Activated naive CD4-positive, alpha-beta T cell treated with anti-CD3 and anti-CD28 coated beads, Interleukin-2, amount 10 ng/mL, durations not matched to agents 7 days and 5 days (primary cell): ENCODE measurements at places on chromosomes 3 and 15.

DNA sequence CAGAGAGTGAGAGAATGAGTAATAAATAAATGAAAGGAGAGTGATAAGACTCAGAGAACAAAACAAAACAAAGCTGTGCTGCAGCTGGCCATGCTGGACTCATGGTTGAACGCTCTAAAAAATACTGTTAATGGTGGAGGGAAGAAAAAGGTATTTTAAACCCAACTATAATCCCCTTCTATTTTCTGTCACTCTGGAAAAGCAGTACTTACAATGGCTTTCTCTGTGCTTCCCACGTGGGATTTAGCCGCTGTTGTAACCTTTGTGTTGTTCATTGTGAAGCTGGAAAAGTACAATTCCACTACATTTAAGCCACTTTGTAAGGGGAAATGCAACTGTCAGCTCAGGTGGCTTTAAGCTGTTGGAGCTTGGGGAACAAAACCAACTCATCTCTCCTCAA lies 917.7 kb downstream of the IGSF11 start:
- DNase-seq: no peak

DNA sequence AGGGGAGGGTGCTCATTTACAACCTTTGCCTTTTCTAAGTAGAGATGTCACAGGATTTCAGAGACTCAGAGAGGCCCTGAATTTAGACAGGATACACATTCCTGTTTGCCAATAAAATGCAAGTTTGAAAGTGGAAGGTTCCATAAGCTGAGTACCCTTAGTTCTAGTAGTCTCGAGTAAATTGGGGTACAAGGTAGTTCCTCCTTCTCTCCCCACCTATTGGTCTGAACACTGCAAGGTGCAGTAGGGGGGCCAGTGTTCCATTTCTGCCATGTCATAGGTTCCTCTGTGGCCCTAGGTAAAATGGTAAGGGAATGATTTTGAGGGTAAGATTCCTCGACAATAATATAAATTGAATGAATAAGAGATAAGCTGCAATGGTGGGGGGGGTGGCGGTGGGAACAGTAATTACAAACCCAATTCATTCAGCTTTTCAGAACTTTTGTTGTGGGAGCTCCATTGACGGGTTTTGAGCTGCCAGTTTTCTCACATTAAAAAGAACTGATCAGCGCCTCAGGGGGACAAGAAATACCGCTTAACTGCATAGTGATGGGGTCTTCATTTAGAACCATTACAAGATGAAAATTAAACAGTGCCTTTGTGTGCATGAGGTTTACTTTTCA lies 5.9 kb downstream of the SOX2 start:
- no peak for DNase-seq

DNA sequence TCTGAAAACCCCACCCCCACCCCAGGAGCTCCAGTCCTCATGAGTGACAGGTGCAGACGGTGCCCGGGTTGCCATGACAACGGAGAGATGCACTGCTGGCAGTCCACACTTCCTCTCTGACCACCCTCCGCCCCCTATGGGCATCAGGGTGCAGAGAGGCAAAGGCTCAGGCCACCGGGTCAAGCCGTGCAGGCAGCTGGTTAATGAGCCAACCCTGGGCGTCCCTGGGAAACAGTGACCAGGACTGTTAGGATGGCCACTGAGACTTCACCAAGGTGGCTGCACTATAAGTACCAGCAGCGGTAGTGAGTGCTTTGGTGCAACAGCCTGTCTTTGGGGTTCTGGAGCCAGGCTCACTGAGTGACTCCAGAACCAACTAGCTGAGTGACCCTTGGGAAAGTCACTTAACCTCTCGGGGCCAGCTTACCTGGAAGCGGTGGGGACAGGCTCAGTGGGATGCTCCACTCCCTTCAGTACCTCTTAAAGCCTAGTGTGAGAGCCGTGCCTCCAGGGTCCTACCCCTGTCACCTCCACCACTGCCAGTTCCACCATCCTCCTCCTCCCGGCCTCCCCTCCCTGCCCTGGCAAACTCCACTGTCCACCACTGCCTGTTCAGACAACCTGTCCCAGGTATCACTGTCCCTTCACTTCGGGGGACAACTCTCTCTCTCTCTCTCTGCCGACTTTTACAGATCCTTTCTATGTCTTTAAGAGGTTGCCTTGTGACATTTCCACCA lies 121.0 kb upstream of the PRR20G start:
- DNase-seq: no peak

DNA sequence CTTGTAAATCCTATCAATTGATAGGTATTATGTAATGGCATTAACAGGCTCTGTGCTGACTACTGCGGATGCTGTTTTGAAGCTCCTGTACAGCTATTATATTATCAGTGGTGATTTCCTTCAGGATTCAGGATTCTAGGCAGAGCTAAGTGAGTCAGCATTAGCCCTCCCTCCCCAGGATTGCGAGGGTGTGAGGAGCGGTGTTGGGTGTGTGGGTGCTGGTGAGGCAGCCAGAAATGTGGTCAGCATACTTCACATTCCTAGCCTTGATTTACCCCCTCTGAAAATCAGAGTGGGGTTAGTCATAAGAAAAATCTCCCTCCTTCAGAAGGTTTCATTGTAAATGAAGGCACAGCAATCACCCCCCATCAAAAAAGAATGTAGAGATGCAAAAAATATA lies 72.5 kb downstream of the SNTN start:
- no peak for DNase-seq

DNA sequence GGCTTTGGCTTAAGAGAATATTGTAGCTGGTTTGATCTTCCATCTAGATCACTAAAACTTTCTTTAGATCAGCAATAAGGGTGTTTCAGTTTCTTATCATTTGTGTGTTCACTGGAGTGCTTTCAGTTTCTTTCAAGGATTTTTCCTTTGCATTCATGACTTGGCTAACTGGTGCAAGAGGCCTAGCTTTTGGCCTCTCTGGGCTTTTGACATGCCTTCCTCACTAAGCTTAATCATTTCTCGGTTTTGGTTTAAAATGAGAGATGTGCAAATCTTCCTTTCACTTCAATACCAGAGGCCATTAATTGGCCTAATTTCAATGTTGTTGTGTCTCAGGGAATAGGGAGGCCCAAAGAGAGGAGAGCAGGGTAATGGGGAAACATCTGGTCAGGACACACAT lies 30.3 kb upstream of the CCNB2 start:
- DNase-seq: no peak

GRCh38 chr3:126450744-126451143 lies 24.9 kb downstream of the ZXDC start:
- no peak for DNase-seq

DNA sequence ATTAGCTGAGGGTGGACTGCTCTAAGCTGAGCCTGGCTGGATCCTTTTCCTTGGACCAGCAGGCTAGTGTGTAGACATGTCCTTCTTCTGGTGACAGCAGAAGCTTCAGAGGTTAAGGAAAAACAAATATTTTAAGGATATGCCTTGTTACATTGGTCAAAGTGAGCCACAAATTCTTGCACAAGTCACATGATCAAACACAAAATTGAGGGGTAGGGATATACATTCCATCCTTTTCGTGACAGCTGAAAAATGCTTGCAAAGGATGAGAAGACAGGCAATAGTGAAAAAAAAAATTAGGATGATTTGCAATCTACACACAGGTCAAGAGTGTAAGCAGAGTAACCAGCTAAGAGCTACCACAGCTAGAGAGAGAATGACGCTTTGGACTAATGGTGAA lies 21.1 kb upstream of the OXTR start:
- DNase-seq: no peak

DNA sequence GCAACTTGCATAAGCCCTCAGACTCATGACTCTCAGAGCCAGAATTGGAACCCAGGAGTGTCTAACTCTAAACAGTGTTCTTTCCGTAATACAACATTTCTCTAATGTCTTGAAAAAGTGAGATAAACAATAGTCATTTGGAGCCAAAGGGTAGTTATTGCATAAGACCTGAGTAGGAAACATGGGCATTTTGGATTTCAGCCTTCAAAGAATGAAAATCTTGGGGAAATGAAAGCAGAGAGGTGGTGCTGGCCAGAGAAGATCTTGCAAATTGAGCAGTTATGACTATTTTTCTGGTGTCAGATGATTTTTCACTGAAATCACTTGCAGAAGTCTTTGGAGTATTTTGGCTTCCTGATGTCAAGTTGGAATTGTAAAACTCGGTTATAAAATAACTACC lies 379.4 kb downstream of the DIPK2A start:
- DNase-seq: no peak

DNA sequence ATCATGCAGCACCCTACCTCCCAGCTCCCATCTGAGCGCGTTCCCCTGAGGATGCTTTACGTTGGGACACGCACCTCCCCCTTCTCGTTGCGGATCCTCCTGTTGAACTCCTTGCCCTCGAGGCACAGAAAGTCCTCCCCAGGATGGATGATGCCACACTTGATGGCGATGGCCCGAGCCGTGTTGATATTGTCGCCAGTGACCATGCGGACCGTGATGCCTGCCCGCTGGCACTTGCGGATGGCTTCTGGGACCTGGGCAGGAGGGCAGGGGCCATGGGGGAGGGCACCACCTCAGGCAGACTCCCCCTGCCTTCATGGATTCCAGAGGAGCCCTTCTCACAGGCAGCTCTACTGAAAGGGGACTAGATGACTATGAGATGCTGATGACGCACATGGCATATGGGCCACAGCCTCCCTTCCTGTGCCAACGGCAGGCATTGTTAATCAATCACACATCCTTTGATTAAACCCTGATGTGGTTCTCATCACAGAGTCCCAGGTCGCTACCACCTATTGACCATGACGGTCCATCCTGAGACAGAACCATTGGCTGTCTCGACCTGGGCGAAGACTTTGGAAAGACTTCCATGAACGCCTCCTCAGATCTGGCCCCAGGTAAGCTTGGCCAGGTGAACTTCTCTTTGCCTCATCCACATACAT lies 29.5 kb upstream of the SEC13 start:
- DNase-seq: no peak

GRCh38 chr15:83498801-83499200 lies 51.7 kb downstream of the SH3GL3 start:
- no peak for DNase-seq

DNA sequence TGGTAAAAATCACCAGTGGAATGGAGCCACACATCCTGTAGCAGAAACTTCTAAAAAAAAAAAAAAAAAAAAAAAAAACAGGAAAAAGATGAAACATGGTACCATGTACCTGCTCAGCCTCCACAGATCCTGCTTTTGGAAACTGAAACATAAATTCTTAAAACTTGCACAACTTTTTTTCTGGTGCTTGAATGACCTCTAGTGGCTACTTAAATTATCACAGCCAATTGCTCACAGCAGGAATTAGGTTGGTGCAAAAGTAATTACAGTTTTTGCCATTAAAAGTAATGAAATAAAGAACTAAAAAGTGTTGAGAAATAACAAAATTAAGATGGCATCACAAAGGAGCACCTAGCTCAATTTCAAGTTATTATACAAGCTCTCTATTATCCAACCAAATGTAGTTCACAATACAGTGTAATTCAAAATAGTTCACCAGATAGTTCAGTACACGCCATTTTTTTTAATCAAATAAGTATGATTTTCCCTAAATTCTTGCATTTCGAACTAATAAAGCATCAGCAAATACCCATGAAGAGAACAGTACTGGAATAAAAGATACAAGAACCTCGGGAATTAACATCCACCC lies 80.6 kb downstream of the ULK4 start:
- no peak for DNase-seq

DNA sequence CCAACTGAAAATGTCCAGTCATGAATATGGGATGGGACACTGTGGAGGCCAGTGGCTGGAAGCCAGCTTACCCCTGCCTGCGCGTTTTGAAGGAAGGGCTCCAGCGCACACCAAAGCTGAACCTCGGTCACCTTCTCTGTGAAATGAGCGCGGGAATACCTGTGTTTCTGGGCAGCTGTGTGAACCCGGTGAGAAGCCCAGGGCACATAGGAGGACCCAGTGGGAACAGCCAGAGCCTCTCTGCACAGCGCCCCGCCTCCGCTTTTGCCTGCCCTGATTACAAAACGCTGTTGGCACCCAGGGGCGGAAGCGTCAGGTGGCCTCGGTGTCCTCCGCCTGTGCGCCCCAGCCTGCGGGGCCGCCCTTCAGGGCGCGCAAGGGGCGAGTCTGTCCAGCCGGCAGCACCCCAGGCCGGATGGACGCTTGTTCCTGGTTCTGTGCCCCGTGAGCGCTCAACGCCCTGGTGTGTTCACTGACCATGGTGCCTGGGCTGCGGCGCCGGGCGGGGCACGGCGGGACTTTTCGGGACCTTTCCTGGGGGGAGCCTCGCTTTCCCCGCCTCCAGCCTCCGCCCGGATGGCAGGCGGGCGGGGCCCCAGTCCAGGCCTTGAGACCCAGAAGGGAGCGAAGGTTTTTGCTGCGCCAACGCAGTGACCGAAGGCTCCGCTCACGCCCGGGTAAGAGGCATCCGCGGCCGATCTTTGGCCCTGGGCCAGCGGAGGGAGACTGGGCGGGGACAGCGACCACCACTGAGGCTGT lies at the start of gene SQOR:
Gene SQOR (plus strand): TSS at position 598 of the 759 bp plus-strand sequence. CDS start 23,895 bp downstream, outside the sequence.
- peak; percentile 81 for DNase-seq

- DNase-seq: no peak
Observed at GRCh38 chr3:139302084-139302800, 41.6 kb upstream of the MRPS22 start.

GRCh38 chr3:153221748-153222162 lies 59.7 kb downstream of the RAP2B start:
- DNase-seq: peak; percentile 88

DNA sequence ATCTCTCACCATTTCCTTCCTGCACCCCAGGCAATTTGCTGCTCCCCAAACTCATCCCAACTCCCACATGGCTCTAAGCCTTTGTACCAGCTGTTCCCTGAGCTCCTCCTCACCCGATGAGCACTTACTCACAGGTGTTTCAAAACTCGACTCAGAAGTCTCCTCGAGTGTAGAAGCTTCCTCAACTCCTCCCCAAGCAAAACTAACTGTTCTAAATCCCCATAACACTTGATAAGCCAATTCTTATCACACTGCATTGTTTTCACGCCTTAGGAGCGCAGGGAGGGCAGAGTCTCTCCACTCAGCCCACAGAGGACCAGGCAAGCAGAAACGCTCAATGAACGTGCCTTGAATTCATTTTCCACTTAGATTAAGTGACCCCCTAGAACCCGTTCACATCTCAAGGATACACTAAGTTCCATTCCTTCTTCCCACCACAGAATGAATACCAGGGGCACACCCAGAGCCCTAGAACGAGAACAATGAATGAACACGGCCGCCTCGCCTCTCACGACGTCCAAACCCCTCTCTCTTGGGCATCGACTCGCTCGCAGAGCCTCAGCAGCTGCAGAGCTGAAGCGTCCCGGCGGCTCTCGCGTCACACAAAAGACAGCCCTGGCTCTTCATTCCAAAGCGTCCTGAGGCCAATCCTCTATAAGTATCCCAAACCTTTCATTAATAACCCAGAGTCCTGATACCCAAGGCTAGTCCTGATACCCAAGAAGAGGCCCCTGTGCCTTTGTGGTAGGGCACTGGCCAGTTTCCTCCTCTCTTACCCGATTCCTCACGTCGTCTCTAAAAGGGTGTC lies 1.1 kb downstream of the RAF1 start:
- peak; percentile 46 for DNase-seq

DNA sequence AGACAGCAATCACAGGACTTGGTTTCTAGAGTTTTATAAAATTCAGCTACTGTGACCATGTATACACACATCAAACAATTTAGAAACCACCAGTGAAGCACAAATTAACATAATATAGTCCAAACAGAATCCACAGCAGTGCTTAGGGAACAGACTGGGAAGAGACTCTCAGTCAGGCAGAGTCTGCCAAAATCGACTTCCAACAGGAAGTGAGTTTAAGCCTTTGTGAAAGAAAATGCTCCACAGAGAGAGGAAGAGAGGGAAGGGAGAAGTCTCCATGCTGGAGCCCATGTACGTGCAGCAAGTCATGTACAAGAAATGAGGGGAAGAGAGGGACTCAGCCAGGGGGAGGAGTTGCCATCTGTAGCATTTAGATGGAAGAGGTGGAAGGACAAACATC lies 172.6 kb downstream of the IL5RA start:
- no peak for DNase-seq

GRCh38 chr3:114827495-114827894 lies 319.6 kb downstream of the ZBTB20 start:
- DNase-seq: no peak

GRCh38 chr3:29324180-29324651 lies 43.3 kb downstream of the RBMS3 start:
- no peak for DNase-seq
